MG63 (cell line): ENCODE measurements at places on chromosomes 13 and 19. TPM values are rescaled to one million over a fixed set of nuclear protein-coding genes. Genes with fewer than 3 reads are reported as not detected.

Gene DPY19L3
- 2.6 and 10.4 TPM in 2 replicates for total RNA-seq

Gene LRCH1
- 3.6 and 4.6 TPM in 2 replicates for total RNA-seq

Gene PSG7
- not detected in 2 replicates for total RNA-seq

Gene CGB1
- not detected in 2 replicates for total RNA-seq

Gene NCR1
- total RNA-seq: not detected in 2 replicates

Gene ZNF540
- 0.12 TPM in 1 of 2 replicates, not detected in the other for total RNA-seq

Gene NLRP9
- not detected in 2 replicates for total RNA-seq

Gene RDH8
- not detected in 2 replicates for total RNA-seq

Gene SOX1
- total RNA-seq: not detected in 2 replicates

Gene RGS9BP
- total RNA-seq: 0.37 and 1.2 TPM in 2 replicates

Gene SLC10A2
- not detected in 2 replicates for total RNA-seq

Gene FXYD7
- total RNA-seq: not detected in 2 replicates

Gene SCAF1
- total RNA-seq: 13.4 and 22.7 TPM in 2 replicates

Gene SIAH3
- total RNA-seq: not detected in 2 replicates

Gene LYPD3
- not detected in 2 replicates for total RNA-seq

GRCh38 chr19:34838753-34839431, 65.9 kb upstream of the ZNF599 start:
- no peak for DNase-seq

DNA sequence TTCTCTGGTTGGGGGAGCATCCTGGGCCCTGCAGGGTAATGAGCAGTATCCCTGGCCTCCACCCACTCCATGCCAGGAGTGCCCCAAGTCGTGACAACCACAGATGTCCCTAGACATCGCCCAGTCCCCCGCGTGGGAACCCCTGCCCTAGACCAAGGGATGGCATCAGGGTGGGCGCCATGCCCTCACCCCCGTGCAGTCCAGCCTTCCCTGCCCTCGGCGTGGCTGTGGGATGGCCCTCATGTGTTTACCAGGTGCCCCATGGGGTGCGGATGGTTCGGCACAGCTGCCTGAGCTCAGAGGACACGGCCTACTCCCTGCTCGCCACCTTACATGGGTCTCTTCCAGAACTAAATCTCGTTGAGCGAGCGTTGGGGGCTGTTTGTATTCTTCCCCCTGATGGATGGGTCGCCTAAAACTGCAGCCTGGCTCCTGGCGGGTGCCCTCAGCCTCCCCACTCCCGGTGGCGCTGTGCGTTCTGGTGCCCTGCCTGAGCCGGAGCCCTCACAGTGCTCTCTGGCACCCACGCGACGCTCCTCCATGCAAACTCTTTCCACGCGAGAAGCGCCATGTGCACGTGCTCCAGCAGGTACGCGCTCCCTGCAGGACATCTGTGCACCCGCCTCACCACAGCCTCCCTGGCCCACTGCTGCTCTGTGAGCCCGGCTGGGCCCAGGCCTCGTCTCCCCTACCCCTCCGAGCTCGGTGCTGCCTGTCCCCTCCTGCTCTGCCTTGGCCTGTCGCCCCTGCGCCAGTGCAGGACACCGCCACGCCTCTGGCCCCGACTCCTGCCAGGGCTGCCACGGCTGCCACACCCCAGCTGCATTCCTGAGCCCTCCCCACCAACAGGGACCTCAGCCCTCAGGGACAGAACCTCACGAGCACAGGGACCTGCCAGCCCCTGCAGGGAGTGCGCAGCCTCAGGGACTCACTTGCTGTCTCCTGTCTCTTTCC, 145.0 kb downstream of the KDM4B start:
- DNase-seq: no peak

GRCh38 chr19:42032431-42032830, 37.6 kb downstream of the GRIK5 start:
- peak; percentile 71 for DNase-seq

DNA sequence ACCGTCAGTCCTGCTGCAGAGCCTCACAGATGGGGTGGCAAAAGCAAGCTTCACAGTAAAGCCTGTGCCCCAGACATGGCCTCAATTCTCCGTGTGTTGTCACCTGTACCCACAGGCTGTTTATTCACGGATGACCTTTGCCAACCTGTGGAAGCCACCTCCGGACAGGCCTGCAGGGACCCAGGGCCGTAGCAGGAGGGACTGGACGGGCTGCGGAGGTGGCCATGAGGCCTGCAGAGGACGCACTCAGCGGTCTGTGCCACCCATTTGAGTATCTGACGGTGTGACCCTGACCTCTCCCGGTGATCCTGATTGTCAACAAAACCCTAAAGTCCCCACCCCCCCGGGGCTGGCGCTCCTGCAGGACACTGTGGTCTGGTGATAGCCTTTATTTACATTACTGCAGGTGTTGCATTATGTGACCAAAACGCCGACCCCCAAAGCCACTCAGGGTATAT, 7.8 kb upstream of the KLF16 start:
- no peak for DNase-seq

GRCh38 chr13:79097201-79097600, 308.9 kb downstream of the RBM26 start:
- no peak for DNase-seq

GRCh38 chr19:47280183-47280797, 5.6 kb downstream of the INAFM1 start:
- peak; percentile 28 for DNase-seq

- DNase-seq: no peak
Observed at GRCh38 chr13:44096901-44097300, 217.2 kb downstream of the LACC1 start.

DNA sequence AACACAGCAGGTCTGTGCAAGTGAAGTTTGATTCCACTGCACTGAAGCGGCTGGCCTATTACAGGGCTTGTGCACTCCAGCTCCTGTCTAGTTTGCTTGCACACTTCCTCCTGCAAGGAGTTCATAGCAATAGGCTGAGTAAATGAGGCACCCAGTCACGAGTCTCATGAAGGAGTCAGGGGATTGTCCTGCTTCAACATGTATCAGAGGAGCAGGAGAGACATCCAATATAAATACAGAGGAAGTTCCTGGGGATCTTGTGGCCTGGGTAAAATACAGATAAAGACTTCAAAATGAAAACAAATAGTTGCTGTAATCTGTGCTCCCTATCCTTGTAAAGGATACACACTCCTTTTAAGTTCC, 259.9 kb downstream of the SLITRK1 start:
- DNase-seq: no peak

- no peak for DNase-seq
Observed at GRCh38 chr13:75762955-75763354, 126.8 kb downstream of the LMO7 start.

DNA sequence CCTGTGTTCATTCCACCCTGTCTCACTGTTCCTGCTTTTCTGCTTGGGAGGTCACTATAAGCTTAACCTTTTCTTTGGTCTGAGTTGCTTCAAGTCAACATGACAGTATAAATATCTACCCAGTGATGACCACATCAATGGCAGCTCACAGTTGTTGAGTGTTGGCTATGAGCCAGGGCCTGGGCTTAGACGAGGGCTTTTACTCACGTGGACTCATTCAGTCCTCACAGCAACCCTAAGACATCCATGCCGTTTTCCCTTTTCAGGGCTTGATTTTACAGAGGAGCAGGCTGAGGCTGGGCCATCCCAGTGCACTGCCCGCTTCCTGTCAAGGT, 10.2 kb upstream of the CCDC97 start:
- DNase-seq: no peak

GRCh38 chr19:18173572-18174288, at the start of gene IFI30:
Gene IFI30, plus strand, starts transcription at chr19:18173813. Its CDS starts 29 bp downstream, at chr19:18173842.
- peak; percentile 49 for DNase-seq

DNA sequence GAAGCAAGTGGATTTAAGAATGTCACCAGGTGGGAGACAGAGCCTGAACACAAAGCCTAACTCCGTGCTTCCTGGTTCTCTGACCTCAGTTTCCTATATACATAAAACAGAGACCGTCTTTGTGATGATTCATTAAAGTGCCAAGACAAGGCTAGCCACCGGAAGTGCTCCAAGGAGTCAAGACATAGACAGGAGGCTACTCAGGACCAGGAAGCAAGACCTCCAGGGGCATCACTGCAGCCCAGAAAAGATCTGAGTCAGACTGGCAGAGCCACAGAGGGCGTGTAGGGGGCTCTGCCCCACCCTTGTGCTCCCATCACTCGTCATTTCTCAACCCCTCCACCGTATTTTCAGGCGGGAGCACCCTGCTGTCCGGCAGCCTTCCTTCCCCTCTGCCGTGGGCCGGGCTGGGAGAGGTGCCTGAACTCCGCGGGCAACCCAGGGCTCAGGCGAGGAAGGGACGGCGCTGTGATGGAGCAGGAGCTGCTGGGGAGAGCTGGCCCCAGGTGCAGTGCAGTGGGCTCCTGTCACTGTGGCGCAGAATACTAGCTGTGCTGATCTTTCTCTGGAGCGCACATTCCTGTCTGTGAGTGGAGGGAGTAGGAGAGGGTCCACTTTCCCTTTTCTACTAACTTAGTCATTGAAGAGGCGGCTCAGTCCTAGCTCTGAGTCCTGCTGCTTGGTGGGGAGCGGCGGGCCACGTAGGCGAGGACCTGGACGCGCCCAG, 134.7 kb upstream of the GPR12 start:
- no peak for DNase-seq

DNA sequence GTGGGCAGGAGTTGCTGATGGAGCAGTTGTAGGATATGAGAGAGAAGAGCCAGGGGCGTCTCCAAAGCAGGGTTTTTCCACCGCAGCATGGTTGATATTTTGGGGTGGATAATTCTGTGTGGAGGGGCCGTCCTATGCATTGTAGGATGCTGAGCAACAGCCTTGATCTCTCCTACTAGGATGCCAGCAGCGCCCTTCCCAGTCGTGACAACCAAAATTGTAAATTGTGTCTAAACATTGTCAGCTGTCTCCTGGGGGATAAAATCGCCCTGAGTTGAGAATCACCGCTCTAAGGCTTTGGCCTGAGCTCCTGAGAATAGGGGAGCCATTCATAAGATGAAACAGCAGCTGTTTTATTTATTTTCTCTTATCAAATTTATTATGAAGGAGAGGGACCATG, 4.2 kb downstream of the CACNG8 start:
- DNase-seq: no peak

DNA sequence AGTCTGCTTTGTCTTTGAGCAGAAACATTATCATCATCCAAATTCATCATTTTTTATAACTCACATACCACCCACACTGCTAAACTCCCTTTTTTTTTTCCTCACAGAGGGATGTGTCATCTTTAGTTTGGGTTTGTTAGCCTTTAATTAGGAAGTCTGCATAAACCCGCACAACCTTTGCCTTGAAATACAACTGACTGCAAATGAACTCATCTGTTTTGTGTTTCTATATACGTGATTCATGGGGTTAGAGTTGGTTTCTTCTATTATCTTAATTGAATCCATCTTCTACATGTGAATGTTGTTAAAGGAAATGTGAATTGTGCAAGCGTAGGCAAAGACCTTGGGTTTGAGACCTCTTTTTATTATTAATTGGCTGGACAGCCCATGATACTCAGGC, 102.7 kb downstream of the SLAIN1 start:
- no peak for DNase-seq

DNA sequence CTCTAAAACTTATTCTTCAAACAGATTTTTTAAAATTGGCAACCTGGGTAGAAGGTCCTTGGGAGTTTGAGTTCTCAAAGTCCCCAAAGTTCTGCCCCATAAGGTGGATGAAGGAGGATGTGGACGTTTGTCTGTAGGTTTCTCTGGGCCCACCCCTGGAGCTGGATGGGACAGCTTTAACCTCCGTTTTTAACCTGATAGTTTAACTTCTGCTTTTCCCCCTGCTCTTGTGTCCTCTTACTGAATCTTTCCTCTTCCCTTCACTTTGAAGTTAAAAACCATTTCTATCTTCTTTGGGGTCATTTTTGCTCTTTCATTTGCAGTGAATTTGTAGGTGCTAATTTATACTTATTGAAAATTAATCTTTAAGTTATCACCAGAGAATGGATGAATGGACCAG, 79.1 kb downstream of the ESD start:
- no peak for DNase-seq

DNA sequence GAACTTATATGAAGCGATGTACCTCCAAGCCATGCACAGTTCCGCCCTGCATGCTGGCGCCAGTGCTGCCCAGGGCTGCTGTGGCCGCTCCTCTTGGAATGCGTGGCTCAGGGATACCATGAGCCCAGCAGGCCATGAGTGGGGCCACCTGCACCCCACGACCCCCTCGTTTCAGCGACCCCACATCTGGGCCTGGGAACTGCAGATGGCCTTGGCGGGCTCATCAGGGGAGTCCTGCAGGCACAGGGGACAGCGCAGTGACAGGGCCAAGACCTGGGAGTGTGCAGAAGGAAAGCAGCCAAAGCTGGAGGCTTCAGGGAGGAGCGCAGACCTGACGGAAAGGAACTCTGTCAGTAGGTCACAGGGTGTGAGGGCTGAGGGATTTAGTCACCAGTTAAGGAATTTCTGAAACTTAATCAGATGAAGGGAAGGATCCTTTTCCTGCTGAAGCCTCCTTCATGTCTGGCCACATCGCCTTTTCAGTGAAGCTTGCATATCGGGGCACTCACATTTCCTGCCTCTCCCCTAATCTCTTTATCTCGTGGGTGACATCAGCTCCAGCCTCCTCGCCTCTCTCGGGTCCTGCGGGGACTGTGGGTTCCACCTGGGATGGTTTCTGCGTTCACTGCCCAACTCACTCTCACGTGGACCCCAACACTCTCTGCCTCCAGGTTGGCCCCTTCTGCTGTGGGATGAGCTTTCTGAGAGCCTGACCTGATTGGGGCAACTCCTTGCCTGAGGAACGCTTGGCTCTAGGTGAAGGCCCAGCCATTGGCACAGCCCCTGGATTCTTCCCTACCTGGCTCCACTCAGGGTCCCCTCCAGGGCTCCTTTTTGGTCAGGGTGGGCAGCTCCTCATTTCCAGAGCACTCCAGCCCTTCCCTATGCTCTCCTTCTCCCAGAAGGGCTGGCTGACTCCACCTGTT, 123.5 kb downstream of the CRYL1 start:
- DNase-seq: no peak

DNA sequence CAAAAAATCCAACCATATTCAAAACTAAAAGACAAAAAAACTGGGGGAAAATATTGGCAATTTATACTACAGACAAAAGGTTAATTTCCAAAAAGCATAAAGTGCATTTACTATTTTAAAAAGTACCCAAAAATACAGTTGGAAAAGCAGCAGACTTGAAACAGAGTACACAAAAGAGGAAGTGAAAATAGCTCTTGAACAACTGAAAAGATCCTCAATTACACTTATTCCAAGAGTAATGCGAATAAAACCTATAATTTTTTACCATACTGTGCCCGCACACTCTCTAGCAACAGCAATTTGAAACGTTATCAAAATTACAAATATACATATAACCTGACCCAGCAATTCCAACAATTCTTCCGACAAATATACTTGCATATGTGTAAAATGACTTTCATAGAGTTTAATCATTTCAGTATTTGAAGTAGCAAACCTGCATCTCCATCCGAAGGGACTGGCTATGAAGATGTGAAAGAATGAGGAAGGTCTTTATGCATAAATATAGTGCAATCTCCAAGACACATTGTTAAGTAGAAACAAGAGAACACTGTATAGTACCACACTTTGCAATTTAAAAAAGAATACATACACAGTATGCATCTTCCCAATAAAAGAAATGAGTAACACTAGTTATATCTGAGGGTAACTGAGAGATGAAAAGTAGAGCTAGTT, 25.4 kb downstream of the ALG5 start:
- DNase-seq: no peak

- DNase-seq: no peak
Observed at GRCh38 chr19:30911491-30911890, 437.7 kb downstream of the TSHZ3 start.
